ENCODE measurements at places on chromosomes 4 and X.

DNA sequence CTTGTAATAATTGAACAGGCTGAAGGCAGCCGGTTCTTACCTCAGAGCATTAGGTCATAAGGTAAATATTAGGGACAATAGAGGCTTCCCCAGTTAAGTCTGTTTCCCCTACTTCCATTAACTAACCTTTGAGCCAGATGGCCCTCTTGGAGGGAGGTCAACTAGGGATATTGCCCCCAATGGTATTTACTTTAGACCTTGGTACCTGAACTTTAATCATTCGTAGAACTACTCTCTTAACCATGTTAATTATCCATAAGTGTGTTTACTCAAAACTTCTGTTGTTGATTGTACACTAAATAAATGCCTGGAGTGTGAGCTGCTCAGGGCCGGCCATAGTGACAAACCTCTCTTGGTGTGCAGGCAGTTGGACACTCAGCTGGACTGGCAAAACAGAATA is 1843.5 kb upstream of the AGA start:
- no peak for DNase-seq

DNA sequence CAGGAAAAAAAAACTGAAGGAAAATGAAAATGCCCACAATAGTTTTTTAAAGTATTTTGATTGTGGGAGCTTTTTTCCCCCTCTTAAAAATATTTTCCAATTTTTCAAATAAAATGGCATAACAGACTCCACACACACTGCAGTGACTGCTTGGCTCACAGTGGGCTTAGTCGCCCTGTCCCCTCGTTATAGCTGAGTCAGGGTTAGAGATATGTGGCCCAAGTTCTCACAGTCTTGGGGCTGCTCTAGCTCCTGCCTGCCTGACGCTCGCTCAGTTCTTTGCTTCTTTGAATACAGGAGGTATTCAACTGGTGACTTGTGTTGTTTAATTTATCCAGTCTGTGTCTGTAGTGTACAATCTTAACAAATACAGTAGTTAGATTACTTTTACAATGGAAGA is 47.7 kb downstream of the BEND2 start:
- no peak for DNase-seq

- DNase-seq: no peak
Observed at GRCh38 chr4:169727616-169728015, 30.1 kb downstream of the HPF1 start.

DNA sequence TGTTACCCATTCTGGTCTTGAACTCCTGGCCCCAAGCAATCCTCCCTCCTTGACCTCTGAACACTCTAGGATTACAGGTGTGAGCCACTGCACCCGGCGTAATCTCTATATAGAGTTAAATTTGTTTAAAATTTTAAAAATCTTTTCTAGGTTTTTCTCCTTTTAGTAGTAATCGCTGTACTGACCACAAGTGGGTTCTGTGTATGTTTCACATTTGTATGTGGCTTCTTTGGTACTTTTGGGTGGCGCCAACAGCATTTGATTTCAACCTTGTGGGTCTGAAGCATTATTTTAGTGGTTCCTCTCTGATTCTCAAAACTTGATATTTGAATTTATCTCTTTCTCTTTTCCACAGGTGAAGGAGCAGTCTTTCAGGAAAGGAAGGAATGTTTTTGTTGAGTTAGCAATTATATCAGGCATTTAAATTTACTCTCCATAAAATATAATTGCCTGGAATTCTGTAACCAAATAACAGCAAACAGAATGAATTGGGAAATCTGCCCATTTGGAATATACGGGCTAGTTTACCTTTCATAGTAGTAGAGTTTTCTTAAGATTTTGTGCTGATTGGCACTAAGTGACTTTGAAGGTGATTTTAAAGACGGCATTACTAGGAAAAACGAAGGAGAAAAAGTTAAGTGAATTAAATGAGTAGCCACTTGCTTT is 29.5 kb downstream of the ARHGAP10 start:
- DNase-seq: no peak

- no peak for DNase-seq
Observed at GRCh38 chrX:110425222-110426154, 66.8 kb downstream of the RTL9 start.

DNA sequence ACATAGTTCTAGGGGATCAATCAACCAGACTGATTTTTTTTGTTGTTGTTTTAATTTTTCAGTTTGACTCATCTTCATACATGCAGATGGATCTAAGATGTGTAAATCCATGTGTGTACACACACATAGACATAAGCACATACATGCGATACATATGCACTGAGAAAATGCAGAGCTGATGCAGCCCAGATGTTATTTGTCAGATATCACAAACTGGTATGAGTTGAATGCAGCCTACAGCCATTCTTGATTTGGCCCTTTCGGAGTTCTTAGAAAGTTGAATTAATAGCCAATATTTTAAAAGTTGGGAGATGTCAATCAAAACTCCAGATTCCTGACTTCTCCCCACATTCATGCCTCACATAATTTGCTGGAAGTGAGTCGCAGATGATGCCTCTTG is 180.4 kb downstream of the SPATA18 start:
- DNase-seq: no peak

DNA sequence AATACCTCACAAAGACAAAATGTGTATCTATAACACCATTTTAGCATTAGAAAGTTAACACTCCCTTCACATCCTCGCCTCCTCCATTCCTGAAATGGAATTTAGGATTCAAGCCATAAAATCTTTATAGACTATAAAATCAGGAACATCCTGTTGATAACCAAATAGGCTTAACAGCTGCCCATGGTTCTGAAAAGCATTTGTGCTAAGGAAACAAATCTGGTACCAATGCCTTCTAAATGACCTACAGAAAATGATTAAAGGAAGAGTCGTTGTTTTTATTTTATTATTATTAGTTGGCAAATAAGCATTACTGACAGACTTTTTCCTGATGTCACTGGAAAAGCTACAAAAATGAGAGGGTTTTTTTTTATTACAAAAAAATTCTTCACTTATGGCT is 79.8 kb downstream of the PAPSS1 start:
- no peak for DNase-seq

GRCh38 chr4:32987111-32987510 is 2266.9 kb downstream of the PCDH7 start:
- DNase-seq: no peak

DNA sequence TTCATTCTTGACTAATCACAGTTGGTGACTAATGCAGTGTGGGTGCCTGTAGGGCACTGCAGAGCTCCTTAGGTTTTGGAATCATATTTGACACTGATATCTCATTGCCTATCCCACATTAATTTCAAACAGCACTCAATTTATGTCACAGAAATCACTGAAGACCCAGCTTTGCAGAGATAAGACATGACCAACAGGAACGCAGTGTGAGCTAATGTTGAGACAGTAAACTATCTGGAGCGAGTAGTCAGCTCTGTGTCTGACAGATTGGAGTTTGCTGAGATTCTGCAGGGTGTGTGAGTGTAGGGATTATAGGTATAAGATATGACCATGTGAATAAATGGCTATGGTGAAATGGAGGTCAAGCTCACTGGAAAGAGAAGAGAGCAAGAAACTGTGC is 1586.1 kb upstream of the AGA start:
- no peak for DNase-seq

GRCh38 chr4:157722146-157722545 is 450.7 kb downstream of the GASK1B start:
- no peak for DNase-seq

DNA sequence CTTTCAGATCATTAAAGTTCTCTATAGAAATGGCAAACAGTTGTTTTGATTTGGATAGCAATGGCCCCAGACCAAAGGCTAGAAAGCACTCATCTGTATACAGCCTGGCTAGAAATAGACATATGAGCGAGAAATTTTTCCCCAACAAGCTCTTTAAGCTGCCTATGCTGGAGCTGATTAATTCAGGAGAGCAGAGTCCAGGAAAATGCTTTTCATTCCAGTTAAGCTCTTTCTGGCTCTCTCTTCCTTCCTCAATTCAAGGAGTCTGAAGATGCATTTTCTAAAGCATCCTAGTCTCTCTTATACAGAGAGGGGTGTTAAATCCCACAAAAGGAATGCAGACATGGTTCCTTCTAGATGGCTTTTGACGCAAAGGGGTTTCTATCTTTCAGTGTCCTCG is 141.7 kb upstream of the RAI2 start:
- no peak for DNase-seq

GRCh38 chr4:86972997-86973396 is 38.2 kb downstream of the AFF1 start:
- DNase-seq: no peak

GRCh38 chr4:65668201-65669089 is 1.8 kb downstream of the EPHA5 start:
- DNase-seq: no peak

DNA sequence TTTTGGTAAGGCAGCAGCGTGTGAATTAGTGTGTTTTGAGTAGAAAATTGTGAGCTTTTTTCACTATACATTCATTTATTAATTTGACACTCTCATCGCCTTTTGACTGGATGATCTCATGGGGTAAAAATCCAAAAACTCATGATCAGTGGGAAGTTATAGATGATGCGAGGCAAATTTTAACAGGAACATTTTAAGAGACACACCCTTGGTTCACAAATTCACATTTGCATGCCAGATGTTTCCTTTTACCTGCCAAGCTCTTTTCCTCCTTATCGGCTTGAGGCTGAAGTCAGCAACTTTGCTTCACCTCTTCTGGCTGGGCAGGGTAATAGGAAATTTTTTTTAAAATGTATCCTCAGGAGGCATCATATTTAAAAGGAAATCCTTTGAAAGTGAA is 318.0 kb upstream of the HS3ST1 start:
- DNase-seq: no peak

GRCh38 chr4:2942037-2942531 is 21.1 kb downstream of the NOP14 start:
- no peak for DNase-seq

DNA sequence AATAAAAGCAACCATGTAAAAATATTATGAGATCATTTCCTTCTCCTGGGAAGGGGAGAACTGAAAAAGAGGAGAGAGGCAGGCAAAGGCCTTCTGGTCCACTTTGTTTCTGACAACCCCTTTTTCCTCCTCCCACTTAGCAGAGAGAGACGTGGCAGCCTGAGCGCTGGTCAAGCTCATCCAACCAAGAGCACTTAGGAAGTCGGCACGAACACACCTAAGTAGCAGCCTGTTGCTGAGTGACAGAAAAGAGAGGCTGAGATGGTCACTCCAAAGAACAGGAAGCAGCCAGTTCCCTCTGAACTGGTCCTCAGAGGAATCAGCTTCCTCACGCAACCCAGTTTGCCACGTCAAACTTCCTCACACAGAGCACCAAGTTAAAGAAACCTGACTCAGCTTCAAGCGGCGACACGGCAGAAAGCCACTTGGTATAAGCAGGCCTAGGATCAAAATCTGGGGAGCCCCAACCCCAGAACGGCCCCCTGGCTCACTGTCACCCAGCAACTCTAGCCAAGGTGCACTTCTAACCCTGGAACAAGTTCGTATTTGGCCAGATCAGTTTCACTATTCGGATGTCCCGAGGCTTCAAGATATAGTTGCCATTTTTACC is 861 bp downstream of the SEC24D start:
- DNase-seq: peak; percentile 9

DNA sequence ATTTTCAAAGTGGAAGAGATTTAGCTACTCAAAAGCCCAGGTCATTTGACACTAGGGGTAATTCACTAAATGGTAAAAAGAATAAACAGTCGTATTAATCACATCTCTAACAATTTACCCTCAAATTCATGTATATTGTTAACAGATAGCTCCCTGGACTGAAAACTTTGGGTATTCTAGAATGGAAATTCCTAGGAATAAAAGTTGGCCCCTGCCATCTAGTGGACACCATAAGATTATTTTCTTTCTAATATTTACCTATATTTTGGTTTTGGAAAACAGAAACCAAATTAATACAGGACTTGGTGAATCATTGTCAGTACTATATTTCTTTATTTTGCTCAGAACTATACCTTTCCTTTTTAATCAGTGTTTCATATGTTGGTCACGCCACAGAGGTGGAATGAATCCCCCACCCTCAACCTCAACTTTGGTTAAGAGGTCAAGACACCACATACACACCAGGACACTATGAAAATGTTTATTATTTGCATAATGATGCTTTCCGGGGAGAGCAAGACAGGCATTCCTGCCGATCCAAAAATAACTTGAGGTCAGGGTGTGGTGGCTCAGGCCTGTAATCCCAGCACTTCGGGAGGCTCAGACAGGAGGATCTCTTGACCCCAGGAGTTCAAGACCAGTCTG is 96.2 kb upstream of the APOOL start:
- DNase-seq: no peak

DNA sequence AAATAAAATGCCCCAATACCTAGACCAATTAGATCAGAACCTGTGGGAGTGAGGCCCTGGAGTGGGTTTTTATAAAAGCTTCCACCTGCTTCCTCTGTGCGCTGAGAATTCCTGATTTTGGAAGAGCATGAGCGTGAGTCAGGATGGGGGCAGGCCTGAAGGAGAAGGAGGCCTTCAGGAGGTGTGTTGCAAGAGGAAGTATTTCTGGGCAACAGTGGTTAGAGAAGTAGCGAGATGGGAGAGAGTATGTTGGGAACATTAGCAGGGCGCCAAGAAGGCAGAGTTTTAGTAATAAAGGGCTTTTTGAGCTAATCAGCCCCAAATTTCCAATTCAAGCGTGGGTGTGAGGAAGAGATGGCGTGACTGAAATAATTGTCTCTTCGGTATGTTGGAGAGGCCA is 349.8 kb downstream of the UNC5C start:
- DNase-seq: no peak

- DNase-seq: no peak
Observed at GRCh38 chrX:103791228-103791627, 14.6 kb downstream of the PLP1 start.

- DNase-seq: no peak
Observed at GRCh38 chr4:149799546-149799945, 16.1 kb downstream of the IQCM start.

DNA sequence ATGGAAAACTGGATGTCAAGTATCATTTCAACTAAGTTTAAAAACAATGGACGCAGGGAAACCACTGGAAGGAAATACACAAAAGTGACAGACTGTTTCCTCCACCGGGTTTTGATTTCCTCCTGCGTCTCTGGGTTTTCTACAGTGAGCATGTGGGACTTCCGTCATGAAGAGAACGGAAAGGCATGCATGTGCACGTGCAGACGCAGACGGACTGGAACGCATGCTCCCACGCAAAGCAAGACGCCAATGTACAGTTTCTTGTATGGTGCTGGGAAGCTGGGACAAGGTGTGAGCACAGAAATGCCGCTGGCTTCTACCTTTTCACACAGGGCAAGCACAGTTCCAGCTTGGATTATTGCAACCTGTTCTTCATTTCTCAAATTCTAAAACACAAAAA is 30.3 kb upstream of the C4orf50 start:
- DNase-seq: no peak

GRCh38 chr4:139368998-139369397 is 66.7 kb upstream of the NDUFC1 start:
- DNase-seq: no peak

DNA sequence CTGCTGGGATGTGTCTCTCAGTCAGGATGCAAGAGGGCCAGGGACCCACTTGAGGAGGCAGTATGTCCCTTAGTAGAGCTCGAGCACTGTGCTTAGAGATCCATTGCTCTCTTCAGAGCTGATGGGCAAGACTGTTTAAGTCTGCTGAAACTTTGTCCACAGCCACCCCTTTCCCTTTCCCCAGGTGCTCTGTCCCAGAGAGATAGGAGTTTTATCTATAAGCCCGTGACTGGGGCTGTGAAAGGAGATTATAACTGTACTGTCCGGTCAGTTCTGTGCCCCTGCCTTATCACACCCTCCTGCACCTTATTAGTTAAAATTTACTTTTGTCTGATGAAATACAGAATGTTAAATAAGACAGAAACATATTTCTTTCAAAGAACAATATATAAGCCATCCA is 378.4 kb downstream of the PABPC4L start:
- DNase-seq: no peak
